ENCODE measurements at places on chromosomes 7 and 10.
A peak's percentile ranks its signal among the peaks of the same experiment; 100 is the strongest.

DNA sequence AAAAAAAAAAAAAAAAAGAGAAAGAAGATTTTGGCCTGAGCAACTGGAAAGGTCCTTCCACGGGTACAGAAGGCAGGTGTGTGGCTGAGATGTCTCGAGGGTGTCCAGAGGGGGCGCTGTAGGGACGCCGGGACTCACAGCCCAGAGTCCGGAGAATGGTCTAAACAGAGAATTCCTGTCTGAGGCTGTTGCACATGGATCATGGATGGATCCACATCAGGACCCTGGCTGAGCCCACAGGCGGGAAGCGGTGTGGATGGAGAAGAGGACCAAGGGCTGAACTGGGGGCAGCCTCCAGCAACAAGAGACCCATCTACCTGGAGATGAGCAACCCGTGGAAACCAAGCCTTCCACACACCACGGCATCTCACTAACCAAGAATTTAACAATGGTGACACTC lies 55.0 kb downstream of the PKD1L1 start:
- DNase-seq = no peak

GRCh38 chr7:128132426-128133069 lies 101.3 kb upstream of the LRRC4 start:
- DNase-seq = no peak

GRCh38 chr7:137895301-137896221 lies 48.8 kb upstream of the DGKI start:
- no peak for DNase-seq

DNA sequence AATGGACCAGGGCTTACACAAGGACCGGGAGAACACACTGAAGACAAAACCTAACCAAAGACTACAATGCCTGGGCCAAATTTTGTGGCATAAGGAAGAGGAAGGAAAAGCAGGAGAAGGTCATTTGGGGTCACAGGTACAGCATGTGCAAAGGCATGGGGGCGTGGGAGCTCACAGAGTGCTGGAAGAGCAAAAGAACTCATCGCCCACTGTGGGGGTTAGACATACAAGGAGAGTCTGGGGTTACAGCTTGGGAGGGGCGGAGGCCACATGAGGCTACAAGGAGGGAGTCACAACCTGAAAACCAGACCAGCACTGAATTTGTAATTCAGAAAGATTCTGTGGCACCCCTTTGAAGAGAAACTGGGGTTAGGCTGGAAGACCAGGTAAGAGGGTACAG lies 9.7 kb downstream of the PUS7 start:
- DNase-seq = no peak

- no peak for DNase-seq
These were observed 39.1 kb downstream of the VWC2 start for GRCh38 chr7:49812534-49812933.

DNA sequence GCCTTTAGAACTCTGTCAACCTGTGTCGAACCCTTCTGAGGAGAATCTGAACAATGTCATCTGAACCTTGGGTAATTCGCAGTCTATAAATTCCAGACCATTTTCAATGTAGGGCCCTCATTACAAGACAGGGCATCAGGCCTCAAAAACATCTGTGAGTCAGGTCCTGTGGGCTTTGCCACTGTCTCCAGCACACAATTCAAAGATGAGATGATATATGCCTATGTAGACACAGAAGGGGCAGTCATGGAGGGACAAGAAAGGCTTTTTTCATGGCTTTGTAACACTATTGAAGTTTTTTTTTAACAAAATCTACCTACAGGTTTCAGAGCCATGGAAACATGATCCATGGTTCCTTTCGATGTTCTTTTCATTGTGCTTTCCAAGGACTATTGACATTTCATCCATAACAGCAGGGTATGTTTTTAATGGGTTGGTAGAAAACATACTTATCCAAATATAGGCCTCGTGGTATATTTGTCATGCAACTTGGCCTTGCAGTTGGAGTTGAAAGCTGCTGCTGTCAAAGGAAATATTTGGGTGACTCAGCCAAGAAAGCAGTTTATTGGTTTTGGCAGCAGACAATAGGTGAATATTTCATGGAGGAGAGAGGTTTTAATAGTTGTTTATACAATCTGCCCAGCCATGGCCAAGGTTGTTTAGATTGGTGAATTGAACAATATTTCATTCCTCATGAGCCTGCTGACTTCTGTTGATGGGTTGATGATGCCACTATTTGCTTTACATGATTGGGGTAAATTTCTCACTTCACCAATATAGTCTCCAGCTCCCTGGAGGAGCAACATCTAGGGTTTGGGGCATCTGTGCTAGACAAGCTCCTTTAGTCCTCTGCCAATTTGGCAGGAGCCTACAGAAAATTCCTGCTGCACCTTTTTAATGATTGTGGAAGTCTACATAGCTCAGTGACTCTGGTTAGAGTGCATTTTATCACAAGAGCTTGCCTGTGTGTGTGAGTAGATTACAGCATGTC lies 158.4 kb upstream of the TMEM72 start:
- no peak for DNase-seq

GRCh38 chr7:150716368-150716767 lies at the start of gene GIMAP1:
GIMAP1 (plus strand) TSS chr7:150716613; CDS start chr7:150719048, 2,435 bp downstream.
- no peak for DNase-seq

DNA sequence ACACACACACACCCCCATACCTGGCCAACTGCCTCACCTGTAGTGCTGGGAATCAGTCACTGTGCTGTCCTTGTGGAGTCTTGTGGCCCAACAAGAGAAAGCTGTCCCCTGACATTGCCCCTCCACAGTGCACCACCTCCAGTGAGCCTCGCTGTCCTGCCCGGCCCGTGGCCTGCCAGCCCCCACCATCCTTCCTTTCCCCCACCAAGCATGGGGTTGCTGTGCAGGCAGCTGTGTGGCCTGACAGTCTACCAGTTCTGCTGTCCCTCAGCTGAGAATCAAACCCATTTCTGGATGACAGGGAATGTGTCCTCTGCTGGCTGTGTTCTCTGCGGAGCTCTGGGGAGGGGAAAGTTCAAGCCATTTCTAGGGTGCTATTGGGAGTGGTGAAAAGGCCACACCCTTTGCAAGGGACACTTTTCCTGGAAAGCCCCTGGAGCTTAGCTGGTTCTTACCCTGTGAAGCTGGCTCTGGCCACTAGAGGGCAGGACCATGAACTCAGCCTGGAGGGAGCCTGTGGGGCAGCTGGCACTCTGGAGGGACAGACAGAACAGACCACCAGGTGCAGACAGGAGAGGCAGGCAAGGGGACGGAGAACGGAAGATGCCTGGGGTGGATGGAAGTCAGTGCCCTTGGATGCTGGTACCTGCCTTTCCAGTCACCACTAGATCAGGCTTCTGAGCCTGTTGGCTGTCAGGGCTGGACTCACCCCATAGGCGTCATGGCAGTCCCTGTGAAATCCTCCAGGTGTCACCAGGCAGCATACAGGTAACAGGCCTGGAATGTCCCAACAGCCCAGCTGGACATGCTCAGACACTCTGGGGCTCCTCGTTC lies 10.5 kb upstream of the MTPAP start:
- DNase-seq = peak; percentile 31

DNA sequence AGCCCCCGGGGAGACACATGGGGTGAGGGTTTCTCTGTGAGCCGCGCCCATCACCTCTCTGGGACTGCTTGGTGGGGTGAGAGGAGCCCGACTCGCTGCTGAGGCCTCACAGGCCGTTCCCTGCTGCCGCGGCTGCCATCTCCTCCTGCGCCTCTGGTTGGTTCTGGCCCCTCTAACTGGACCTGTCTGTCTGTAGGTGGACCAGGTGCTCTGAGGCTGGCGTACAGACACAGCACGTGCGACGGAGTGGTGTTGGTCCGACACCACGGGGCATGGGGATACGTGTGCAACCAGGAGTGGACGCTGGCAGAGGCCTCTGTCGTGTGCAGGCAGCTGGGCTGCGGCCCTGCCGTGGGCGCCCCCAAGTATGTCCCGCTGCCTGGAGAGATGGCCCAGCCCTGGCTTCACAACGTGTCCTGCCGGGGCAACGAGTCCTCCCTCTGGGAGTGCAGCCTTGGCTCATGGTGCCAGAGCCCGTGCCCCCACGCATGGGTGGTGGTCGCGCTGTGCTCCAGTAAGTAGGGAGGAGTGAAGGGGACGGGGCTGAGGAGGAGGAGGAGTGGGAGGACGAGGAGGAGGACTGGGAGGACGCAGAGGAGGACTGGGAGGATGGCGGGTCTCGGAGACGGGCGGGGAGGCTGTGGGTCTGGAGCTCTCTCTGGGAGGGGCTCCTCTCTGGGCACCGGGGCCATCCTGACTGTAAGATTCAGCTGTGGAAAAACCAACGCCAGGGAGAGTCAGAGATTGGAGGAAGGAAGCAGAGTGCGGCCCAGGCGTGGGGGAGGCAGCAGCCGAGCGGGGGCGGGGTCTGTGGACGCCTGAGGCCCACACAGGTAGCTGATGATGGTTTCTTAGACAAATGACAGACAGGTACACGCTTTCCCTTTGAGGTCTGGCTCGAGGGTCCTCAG lies 2.6 kb downstream of the SCART1 start:
- DNase-seq = no peak

DNA sequence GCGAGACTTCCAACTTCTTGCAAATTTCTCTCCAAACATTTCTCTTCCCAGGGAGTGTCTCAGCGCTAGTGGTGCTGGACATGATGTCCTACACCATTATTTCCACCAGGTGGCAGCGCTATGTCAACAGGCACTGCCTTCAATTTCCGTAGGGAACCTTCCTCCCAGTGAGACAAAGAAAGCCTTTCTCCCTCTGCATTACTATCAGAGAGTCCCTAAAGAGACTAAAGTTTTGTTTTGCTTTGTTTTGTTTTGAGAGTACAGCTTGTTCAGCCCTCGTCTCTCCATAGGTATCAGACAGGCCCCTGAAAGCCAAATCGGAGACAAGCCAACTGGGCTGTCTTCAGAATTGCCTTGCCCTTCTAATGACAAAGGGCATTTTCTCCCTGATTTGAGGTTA lies 44.2 kb upstream of the GGCT start:
- peak; percentile 8 for DNase-seq

DNA sequence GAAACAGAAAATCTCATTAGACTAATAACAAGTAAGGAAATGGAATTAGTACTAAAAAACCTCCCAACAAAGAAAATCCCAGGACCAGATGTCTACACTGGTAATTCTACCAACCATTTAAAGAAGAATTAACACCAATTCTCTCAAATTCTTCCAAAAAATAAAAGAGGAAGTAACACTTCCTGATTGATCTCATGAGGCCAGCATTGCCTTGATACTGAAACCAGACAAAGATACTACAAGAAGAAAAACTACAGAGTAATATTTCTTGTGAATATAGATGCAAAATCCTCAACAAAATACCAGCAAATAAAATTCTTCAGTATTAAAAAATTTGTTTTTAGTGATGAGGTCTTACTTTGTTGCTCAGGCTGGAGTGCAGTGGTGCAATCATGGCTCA lies 21.3 kb downstream of the GCK start:
- DNase-seq = no peak

DNA sequence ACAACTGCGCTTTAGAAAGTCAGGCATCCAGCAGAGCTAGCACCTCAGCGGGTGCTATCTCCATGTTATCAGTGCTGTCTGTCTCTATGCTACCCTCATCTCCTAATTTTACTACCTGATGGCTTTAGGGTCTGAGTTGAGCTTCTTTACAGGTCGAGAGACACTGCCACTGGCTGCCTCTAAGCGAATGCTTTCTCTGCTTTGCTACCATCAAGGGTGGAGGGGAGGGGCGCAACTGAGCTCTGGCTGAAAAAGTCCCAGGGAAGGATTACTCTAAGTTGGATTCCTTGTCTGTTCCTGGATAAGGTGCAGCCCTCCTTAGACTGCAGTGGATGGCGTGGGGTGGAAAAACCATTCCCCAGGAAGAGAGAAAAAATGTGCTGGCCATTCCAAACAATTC lies 105.7 kb downstream of the CDK14 start:
- DNase-seq = no peak

- DNase-seq = no peak
These were observed 136.8 kb downstream of the CRPPA start for GRCh38 chr7:16284581-16284980.

GRCh38 chr10:17423632-17424186 lies 30.7 kb downstream of the ST8SIA6 start:
- no peak for DNase-seq

Data from stimulated activated CD4-positive, alpha-beta T cell treated with anti-CD3 and anti-CD28 coated beads, TNF-alpha, amount 100 ng/mL, for 4 hours (primary cell).